Activated CD4-positive, alpha-beta T cell treated with anti-CD3 and anti-CD28 coated beads for 4 hours (primary cell): ENCODE measurements at places on chromosomes 7 and 10.

GRCh38 chr10:45238896-45239295 is 76.5 kb downstream of the OR13A1 start:
- no peak for DNase-seq

- DNase-seq: no peak
These were observed 11.5 kb upstream of the YAE1 start for GRCh38 chr7:39554583-39555165.

GRCh38 chr10:15570738-15571339 is 148.9 kb downstream of the ITGA8 start:
- DNase-seq: no peak

DNA sequence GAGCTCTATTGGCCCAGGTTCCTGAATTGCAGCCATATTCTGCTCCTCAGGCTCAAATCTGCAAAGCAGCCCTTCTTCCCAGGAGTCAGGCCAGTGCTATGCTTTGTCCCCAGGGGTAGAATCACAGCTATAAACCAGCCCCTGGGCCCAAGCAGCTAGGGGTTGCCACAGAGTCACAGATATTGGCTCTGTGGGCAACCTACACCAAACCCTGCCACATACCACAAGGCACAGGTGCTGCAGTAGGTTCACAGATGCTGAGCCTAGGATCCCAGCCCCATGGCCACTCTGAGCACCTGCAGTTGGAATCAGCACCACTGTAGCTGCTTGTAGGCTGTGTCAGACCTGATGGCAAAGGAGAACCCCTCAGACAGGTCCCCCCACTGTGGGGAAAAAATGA is 43.1 kb upstream of the CAMK2B start:
- no peak for DNase-seq

DNA sequence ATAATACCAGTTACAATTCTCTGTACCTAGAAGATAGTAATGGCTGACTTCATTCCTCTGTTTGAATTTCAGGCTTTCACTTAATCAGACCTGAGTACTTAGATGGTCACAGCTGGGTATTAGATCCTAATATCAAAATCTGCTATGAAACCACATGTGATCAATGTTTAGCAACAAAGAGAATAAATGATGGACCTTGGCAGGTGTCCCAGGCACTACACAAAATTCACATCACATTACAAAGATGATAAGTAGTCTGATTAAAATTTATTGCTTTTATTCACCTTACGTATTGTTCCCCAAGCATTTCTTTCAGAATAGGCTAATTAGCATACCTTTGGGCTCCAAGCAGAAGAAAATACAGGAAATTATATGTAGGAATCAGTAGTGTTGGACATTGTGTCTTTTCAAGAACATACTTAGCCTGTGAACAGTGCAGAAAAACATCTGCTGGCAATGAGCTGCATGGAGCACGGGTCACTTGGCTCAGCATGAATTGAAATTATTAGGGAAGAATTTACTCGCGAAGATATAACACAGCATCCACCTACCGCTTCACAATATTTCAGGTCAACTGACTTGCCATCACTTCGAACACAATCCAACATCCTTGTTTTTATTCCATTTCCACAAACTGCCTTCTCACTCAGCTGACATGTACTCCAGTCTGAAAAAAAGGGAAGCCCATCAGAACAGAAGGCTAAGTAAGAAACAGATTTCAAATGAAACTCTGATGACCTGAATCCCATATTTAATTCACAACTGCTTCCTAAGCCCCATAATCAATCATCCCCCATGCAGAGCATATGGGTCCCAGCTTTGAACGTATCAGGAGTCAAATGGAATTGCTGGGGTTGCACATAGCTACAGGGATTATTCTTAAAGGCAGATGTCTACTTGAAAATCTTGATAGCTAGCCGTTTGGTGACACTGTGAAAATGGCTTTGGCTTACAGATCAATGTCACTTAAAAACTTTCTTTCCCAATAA is 421.0 kb downstream of the THSD7A start:
- no peak for DNase-seq

DNA sequence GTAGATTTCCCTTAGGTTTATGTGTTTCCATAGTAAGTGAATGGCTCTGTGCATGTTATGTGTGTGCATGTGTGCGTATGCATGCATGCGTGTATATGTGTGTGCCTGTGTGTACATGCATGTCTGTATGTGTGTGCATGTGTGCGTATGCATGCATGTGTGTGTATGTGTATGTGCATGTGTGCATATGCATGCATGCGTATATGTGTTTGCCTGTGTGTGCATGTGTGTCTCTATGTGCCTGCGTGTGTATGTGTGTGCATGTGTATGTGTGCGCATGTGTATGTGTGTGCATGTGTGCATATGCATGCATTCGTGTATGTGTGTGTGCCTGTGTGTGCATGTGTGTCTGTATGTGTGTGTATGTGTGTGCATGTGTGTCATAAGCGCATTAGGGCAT is 98.8 kb upstream of the AGBL3 start:
- no peak for DNase-seq

GRCh38 chr10:130191380-130191779 is 55.2 kb downstream of the GLRX3 start:
- no peak for DNase-seq

- DNase-seq: no peak
These were observed 82.2 kb downstream of the VOPP1 start for GRCh38 chr7:55490099-55490498.

- no peak for DNase-seq
These were observed 440.4 kb downstream of the PLXNA4 start for GRCh38 chr7:132135746-132136385.

DNA sequence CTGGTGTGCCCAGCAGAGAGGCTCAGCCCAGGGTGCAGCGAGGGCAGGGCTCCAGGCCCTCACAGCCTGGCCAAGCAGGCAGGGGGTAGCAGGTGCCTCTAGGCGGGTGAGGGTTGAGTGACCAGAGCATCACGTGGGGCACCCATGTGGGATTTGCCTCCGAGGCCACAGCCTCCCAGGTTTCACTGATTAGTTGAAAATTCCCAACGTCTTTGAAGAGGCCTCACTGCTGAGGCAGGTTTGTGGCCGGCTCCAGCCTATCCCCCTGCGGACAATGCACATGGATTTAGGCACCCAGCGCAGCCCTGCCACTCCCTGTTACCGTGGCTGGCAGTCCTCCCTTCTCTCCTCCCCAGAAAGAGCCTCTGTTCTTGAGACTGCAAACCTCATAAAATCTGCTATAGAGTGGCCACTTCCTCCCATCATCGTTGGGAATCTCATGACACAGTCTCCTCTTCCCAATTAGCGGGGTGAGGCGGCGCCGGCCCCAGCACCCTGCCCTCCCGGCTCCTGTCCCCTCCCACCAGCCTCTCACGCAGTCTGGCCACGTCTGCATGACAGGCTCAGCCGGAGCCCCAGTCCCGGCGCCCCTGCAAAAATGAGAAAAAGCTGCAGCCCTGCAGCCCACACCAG is 10.8 kb downstream of the MYL10 start:
- DNase-seq: no peak

DNA sequence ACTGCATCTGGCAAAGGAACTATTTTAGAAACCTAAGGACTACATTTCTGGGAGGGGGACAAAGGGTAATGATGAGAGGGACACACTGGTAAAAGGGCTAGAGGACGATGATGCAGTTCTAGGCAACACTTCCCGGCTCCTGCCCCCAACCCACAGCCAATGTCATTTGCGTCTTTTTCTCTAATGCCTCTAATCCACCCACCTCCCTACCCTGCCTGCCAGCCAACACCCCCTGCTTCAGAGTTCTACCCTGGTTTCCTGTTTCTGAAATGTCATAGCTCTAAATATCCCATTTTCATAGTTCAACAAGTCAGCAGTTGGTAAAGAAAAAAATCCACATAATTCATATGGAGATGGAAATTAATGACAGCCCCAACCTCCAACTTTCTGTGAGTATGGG is 79.0 kb downstream of the KIAA1549 start:
- peak; percentile 22 for DNase-seq

DNA sequence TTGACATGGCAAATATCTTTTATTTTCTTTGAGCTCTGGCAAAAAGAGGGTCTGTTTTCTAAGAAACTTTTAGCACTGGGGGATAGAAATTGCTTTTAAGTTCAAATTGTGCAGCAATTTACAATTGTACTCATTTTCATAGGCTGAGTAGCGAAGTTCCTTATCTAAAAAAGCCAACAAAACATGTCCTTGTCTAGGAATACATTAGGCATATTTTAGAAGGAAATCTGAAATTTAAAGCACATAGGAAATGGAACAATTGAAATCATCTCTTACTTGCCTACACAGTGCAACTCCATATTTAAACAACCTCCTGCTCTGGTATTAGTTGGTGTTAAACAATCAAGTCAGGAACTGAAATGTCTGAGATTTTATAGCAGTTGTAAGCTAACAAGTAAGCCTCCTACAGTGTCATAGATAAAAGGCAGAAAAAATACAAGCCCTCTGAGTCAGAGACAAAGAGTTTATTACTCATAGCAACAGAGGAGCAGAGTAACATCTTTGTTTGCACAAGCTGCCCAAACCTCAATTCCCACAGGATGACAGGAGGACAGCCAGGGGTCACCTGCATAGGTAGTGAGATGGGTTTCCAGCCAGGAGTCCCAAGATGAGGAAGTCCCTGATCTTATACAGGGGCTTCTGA is 280.2 kb upstream of the HGF start:
- no peak for DNase-seq

GRCh38 chr10:14581553-14582321 is 193.0 kb downstream of the FAM107B start:
- no peak for DNase-seq

GRCh38 chr7:22762866-22763265 is 35.9 kb downstream of the IL6 start:
- DNase-seq: no peak

DNA sequence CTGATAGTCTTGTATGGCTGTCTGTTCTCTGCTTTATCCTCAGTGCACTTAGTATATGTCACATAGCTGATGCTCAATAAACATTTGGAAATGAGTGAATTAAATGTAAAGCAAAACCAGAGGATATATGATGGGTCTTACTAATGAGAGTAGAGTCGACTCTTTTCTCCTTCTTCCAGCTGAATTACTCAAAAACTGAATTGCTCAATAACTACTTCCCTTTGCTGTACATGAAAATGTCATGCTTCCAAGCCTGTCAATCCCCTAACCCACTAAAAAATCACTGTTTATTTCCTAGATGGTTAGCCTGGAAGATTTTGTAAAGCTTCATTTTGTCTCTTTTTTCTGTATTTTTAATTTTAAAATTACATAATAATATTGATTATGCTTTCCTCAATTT is 88.0 kb downstream of the OR13A1 start:
- DNase-seq: no peak

- DNase-seq: no peak
These were observed 110.2 kb upstream of the FAM180A start for GRCh38 chr7:135858851-135859250.

DNA sequence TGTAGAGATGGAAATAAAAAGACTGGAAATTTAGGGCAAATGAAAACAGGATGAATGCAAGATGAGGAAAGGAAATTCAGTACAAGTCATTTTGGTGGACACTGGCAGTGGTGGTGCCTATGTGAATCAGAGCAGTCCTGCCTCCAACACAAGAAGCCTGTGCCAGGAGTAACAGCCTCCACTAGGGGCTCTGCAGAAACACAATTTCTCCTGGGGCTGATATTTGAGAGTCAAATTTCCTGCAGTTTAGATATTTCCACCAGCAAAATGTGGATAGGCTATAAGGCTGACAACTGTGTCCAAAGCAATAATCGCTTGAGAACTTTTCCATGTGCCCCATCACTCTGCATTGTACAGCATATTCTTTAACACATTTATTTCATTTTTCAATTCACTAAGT is 4.7 kb upstream of the PLXDC2 start:
- DNase-seq: no peak

DNA sequence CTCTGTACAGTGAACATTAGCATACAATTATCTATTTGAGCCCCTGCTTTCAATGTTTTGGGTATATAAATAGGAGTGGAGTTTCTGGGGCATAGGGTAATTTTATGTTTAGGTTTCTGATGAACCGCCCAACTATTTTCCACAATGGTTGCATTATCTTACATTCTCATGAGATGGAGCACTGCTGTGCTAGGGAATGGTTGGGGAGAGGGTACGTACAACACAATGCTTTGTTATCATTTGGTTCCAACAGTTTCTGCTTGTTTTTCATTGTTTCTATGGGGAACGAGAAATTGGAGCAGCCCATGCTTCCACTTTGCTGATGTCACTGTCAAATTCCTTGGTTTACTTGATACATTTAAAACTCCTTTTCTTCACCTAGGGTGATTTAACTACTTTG is 1115.3 kb downstream of the REEP3 start:
- no peak for DNase-seq

- no peak for DNase-seq
These were observed 261.2 kb downstream of the PPP1R3A start for GRCh38 chr7:113657603-113658002.

DNA sequence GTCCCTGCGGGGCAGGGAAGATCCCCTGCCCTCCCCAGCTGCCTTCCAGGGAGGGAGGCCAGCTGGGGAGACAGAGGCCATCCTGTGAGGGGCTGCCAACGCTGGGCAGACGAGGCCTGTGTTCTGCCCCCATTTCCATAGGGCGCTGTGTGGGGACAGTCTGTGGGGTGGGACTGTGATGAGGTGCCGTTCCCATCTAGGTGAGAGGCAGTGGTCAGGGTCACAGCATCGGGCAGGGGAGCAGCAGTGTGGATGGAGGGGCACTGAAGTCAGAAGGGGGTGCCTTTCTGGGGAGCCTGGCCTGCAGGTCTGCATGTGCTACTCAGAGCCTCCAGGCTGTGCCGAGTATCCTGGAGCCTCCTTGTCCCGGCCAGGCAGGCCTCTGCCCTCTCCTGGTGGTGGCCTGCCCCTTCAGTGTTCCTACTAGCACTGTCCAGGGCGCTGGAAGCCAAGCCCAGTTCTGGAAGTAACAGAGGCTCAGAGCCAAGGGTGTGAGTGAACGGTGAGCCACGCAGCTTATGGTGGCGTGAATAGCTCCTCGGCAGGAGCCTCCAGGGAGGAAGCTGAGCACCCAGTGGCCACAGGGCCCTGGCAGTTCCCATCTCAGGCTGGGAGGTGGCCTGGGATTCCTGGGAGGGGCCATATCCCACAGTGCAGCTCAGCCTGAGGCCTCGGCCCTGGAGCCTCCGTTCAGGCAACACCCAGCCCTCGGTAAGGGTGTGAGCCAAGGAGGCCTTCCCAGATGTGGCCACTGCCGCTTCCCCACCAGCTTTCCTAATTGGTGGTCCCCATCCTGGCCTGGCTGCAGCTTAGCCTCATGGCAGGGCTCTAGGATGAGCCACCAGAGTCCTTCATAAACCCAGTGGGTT is 23.3 kb upstream of the CSGALNACT2 start:
- no peak for DNase-seq

DNA sequence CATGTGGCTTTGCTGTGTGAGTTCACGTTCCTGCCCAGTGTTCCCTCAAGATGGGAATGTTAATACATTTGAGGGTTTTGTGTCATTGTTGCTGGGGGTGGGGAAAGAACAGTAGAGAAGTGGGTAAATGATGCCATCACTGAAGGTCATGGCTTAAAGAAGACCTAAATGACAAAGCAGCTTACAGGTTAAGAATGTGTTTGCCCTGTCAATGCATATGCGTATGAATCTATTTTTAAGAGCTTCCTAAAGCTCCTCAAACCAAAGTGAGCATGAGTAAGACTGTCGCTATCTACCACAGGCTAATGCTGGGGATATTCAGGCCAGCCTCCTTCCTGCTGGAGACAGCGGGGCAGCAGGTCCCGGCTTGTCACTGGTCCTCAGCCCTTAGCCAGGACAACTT is 162.9 kb downstream of the CREB5 start:
- no peak for DNase-seq

GRCh38 chr10:77888356-77888703 is 38.2 kb downstream of the DLG5 start:
- DNase-seq: no peak

GRCh38 chr10:84547616-84548015 is 219.2 kb downstream of the CCSER2 start:
- no peak for DNase-seq

GRCh38 chr10:98331885-98332284 is 63.9 kb upstream of the LOXL4 start:
- DNase-seq: no peak
